Osteocyte (in vitro differentiated cells): ENCODE measurements at places on chromosomes 11 and 22. TPM values are rescaled to one million over a fixed set of nuclear protein-coding genes. Genes with fewer than 3 reads are reported as not detected.

The SNU13 gene
- 126 and 128 TPM in 2 replicates for total RNA-seq

The RAB3IL1 gene
- total RNA-seq = 44.2 and 49.2 TPM in 2 replicates

The FDXACB1 gene
- 1.9 and 2.5 TPM in 2 replicates for total RNA-seq

DNA sequence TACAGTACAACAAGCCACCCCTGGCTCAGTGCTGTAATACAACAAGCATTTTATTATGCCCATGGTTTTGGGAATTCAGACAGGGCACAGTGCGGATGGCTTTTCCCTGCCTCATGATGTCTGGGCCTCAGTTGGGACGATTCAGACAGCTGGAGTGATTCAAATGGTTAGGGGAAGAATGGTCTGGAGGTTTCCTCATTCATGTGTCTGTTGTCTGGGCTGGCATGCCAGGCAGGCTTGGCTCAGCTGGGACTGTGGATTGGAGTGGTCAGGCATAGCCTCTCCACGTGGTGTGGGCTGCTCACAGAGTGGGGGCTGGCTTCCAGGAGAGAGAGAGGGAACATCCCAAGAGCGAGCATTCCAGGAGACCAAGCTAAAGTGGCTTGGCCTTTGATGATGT lies 164.4 kb downstream of the C11orf91 start:
- H3K4me1 ChIP-seq = no peaks in the 10 kb centered on the region
- H3K4me3 ChIP-seq = no peak overlapping the region
- no peak for DNase-seq
- no peaks in the 10 kb centered on the region for H3K27me3 ChIP-seq
- no peaks in the 10 kb centered on the region for H3K36me3 ChIP-seq
- no peak overlapping the region for H3K27ac ChIP-seq

- H3K27me3 ChIP-seq = peaks cover 19% of the 10 kb centered on the region
- H3K4me3 ChIP-seq = no peak overlapping the region
Measured at GRCh38 chr11:88438721-88439120, 101.2 kb upstream of the CTSC start.

DNA sequence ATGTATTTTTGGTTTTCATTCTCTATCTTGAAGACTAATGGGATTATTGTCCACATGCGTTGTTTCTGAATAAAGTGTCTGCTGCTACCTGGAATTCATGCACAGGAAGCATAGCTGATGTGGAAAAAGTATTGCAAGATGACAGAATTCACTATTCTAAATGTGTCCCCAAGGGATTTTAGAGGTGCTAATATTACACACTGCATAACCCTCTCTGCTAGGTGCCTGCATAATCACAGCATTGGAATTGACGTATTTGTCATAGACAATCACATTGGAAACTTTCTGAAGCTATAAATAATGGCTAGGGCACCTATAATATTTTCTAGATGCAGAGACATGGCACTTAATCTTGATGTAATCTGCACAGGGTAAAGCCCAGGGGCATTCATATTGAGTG lies 496.1 kb downstream of the JRKL start:
- no peaks in the 10 kb centered on the region for H3K36me3 ChIP-seq
- no peak for DNase-seq
- no peak overlapping the region for H3K4me3 ChIP-seq
- H3K27me3 ChIP-seq = peaks cover 6% of the 10 kb centered on the region
- H3K27ac ChIP-seq = no peak overlapping the region
- no peaks in the 10 kb centered on the region for H3K4me1 ChIP-seq

- no peaks in the 10 kb centered on the region for H3K36me3 ChIP-seq
- H3K4me1 ChIP-seq = peaks cover 31% of the 10 kb centered on the region
- H3K4me3 ChIP-seq = peak overlapping the region; percentile 42
- H3K27me3 ChIP-seq = no peaks in the 10 kb centered on the region
- H3K27ac ChIP-seq = peak overlapping the region; percentile 54
Measured at GRCh38 chr11:69051381-69052342, 2.9 kb downstream of the TPCN2 start.

- no peak overlapping the region for H3K4me3 ChIP-seq
- H3K4me1 ChIP-seq = no peaks in the 10 kb centered on the region
- no peaks in the 10 kb centered on the region for H3K27me3 ChIP-seq
- H3K36me3 ChIP-seq = no peaks in the 10 kb centered on the region
Measured at GRCh38 chr11:87213444-87213843, 175.7 kb downstream of the TMEM135 start.

- H3K27me3 ChIP-seq = no peaks in the 10 kb centered on the region
- H3K4me3 ChIP-seq = no peak overlapping the region
- no peak for DNase-seq
- peaks cover 25% of the 10 kb centered on the region for H3K4me1 ChIP-seq
Measured at GRCh38 chr22:40524392-40525249, 111.9 kb downstream of the MRTFA start.

DNA sequence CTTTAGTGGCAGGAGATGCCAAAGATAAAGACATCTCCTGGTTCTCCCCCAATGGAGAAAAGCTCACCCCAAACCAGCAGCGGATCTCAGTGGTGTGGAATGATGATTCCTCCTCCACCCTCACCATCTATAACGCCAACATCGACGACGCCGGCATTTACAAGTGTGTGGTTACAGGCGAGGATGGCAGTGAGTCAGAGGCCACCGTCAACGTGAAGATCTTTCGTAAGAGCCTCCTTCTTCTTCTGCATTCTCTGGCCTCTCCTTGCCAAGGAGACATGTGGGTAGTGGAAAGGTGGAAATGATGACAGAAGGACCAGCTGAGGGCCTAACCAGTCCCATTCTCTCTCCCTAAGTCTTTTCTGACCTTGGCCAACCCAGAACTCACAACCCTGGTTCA lies 110.1 kb upstream of the TTC12 start:
- H3K27me3 ChIP-seq = no peaks in the 10 kb centered on the region
- no peak for DNase-seq
- peaks cover 9% of the 10 kb centered on the region for H3K4me1 ChIP-seq
- no peaks in the 10 kb centered on the region for H3K36me3 ChIP-seq
- H3K4me3 ChIP-seq = no peak overlapping the region

GRCh38 chr11:110896358-110896757 lies 184.1 kb upstream of the ARHGAP20 start:
- peaks cover 8% of the 10 kb centered on the region for H3K27me3 ChIP-seq
- no peak overlapping the region for H3K4me3 ChIP-seq
- H3K27ac ChIP-seq = no peak overlapping the region
- peaks cover 4% of the 10 kb centered on the region for H3K4me1 ChIP-seq
